ENCODE measurements at places on chromosomes 6 and 20.

GRCh38 chr6:108561742-108562502 lies 1.2 kb downstream of the FOXO3 start:
- DNase-seq: peak; percentile 24

- no peak for DNase-seq
Measured at GRCh38 chr6:96563853-96564252, 925 bp downstream of the FHL5 start.

DNA sequence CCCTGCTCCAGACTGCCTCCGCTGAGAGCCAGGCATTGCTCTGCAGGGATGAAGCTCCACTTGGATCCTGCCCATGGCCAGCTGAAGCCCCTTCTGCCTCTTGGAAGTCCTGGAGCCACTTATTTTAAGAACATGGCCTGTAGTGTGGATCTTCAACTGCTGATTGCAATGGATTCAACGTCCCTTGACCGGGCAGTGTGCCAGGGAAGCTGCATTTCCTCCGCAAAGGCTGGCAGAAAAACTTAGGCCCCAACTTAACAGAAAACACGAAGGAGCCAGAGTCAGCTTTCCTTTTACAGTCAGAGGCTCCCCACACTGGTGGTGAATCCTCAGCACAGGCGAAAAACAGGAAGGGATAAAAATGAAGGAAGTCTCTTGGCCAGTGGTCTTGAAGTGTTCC lies 26.3 kb upstream of the FOXQ1 start:
- no peak for DNase-seq

DNA sequence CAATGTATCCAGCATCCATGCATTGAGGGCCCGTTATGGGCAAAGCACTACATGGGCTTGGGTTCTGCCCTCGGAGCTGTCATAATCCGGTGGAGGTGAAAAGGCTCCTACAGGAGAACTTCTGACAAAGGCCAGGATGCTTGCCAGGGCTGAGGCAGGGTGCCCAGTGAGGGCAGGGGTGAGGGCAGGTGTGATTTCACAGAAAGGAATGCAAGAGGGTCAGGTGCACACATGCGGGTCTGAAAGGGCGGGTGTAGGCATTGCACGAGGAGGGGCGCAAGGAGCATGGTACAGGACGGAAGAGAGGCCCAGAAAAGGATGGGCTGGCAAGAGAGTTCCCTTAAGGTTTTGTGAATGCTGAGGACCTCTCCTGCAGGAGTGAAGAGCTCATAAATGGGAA lies 348.0 kb downstream of the BTBD3 start:
- DNase-seq: no peak

DNA sequence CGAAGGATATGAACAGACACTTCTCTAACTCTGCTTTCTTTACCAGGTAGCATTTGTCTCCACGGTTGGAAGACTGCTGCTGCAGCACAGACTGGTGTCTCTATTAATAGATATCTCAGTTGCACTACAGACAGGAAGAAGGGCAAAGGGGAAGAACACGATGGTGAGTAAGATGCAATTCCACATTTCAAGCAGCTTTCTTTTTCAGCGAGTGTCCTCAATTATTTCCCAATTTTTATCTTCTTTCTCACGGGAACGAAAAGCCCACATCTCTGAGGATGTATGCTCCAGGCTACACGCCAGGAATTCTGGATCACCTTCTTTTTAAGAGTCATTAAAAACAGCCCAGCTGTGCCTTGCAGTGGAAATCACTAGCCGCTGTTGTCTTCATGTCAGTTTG lies 311.6 kb upstream of the ECI2 start:
- DNase-seq: peak; percentile 28

DNA sequence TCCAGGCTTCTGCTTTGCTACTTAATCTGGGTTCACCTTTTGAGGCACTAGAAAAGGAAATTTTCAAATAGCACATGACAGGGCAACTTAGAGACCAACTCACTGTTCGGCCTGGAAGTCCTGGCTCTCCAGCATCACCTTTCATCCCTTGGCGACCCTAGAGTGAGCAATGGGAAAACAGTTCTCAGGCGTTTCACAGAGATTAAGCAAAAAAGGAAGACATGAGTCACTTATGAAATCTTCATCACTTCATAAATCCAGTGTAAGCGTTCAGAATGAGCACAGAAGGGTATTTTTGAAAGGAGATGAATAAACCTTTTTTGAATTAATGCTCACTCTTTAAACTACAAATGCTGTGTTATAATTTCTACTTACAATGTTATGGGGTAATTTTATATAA lies 104.0 kb downstream of the COL12A1 start:
- no peak for DNase-seq

DNA sequence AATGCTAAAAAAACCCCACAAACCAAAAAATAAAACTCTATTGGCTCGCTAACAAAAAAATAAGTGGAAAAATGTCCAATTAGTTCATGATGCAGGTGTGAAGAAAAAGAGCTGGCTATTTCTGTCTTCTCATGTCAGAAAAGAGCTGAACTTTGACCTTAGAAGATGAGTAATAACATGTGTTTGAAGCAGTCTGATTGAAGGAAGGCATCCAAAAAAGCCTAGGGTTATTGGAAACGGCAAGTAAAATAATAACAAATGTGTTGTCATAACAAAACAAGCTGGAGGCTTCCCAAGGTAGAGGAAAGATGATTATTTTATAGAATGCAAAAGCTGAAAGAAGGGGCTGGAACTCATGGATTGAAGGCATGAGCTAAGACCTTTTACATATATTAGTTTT lies 94.4 kb upstream of the FAM184A start:
- no peak for DNase-seq
